ENCODE measurements at places on chromosomes 16 and 17.
A peak's percentile ranks its signal among the peaks of the same experiment; 100 is the strongest.

DNA sequence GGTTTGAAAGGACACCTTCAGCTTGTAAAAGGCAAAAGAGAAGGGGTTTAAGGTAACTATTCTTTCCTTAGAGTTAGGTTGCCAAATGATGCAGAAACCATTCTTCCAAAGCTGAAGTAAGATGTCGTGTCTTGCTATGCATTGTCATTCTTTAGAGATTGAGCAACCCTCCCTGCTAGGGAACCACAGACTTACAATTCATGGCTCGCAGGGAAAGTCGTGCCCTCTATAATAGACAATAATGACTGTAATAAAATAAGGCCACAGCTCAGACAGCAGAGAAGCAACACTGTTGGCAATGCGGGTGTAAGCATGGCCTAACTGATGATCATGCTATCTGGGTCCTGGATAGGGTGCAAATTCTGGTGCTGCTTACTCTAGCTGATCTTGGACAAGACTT is 129.6 kb upstream of the CDH13 start:
- DNase-seq = no peak

DNA sequence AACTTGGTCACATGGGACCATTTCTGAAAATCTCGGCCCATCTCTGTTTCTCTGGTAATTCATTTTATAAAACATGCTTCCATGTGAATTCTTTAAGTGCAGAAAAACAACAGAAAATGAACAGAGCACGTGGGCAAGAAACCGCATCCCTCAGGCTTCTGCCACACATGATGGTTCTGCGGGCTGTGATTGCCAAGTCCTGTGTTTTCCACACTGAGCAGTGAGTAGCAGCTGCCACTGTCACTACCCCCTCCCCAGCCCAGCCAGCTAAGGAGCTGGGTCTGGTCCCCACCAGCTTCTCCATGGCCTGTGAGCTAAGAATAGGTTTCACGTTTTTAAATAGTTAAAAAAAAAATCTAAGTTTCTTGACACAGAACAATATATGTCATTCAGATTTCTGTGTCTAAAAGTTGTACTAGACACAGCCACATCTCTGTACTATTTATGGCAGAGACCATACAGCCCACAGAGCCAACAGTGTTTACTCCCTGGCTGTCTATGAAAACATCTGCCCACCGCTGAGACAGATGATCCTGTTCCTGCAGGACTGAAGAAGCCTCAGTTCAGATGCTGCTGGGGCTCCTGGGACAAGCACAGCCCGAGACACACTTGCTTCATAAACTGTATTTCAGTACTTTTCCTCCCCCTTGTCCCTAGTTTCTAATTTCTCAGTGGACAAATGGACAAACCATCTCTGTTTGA is 41.5 kb downstream of the USP22 start:
- no peak for DNase-seq

DNA sequence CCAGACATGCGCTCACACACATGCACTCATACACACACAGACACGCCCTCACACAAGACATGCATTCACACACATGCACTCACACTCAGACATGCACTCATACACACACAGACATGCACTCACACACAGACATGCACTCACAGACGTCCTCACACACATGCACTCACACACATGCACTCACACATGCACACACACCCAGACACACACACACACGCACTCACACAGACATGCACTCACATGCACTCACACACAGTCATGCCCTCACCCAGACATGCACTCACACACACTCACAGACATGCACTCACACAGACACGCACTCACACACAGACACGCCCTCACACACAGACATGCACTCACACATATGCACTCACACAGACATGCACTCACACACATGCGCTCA is 2.1 kb upstream of the ZNF469 start:
- DNase-seq = no peak

DNA sequence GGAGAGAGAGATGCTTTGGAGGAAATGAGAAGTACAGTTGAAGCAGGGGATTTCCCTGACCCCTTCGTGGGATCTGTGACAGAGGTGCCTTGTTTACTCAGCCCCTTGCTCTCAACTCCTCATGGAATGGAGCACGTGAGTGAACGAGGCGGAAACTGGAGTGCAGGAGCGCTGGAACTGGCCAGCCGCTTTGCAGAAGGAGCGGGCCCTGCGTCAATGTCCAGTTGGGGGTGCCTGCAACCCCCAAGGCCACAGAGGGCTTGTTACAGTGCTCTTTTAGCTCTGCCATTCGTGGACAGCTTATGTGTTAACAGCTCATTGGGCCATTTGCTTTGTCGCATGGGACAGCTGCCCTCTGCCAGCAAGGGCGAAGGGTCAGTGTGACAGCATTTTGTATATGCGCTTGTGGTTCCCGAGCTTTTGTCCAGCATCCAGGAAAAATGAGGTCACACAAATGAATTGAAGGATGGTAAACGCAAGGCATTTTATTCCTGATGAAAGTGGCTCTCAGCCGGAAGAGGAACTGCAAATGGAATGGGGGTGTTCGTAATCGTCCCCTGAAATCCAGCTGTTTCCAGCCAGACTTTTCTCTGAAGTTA is 1395.1 kb downstream of the CDH8 start:
- no peak for DNase-seq

DNA sequence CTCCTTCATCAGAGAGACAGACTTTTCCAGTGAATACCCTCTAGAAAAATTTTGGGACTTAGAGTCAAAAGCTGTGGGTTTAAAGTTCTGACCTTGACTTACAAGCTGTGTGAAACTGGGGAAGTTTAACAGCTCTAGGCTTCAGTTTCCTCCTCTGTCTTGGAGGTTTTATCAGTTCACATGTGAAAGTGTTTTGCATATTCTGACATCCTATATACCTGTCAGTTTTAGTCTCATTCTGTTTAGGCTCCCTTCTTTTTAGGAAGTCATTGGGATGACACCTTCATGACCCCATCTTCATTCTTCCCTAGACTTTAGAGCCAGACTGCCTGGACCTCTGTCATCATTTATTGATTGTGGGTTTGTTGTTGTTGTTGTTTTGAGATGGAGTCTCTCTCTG is 44.4 kb downstream of the YPEL2 start:
- no peak for DNase-seq

DNA sequence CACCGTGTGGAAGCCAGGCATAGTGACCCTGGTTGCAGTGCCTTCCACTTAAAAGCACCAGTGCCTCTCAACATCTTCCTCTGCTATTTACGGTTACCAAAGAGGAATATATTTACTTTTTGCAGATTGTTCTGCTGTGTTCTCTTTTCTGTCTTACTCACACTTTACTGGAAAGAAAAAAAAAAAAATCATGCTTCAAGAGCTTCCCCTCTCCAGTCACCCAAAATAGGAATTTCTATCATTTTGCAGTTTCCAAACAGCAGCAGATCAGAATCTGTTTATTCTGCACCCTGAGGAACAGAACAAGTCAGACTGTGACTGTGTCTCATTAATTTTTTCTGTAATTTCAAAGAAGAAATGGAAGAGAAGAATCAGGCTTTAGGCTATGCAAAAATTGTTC is 96.1 kb downstream of the KCNJ2 start:
- no peak for DNase-seq

GRCh38 chr17:55634702-55635101 is 88.0 kb downstream of the TMEM100 start:
- no peak for DNase-seq

DNA sequence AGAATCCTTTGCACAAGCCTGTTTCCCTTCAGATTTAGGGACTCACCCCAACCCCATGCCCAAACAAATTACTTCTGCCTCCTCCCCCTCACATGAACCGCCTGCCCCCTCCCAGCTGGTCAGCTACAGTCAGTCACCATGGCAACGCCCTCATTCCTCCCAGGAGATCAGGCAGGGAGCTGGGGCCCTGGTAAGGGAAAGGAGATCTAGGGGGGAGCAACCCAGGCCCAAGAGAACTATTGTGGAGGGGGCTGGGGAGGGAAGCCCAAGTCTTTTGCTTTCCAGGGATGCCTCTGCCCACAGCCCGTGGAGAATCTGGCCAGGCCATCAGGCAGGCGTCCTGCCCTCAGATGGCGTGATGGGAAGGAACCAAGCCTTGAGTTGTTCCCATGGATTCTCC is 2.8 kb downstream of the FAM171A2 start:
- peak; percentile 62 for DNase-seq

DNA sequence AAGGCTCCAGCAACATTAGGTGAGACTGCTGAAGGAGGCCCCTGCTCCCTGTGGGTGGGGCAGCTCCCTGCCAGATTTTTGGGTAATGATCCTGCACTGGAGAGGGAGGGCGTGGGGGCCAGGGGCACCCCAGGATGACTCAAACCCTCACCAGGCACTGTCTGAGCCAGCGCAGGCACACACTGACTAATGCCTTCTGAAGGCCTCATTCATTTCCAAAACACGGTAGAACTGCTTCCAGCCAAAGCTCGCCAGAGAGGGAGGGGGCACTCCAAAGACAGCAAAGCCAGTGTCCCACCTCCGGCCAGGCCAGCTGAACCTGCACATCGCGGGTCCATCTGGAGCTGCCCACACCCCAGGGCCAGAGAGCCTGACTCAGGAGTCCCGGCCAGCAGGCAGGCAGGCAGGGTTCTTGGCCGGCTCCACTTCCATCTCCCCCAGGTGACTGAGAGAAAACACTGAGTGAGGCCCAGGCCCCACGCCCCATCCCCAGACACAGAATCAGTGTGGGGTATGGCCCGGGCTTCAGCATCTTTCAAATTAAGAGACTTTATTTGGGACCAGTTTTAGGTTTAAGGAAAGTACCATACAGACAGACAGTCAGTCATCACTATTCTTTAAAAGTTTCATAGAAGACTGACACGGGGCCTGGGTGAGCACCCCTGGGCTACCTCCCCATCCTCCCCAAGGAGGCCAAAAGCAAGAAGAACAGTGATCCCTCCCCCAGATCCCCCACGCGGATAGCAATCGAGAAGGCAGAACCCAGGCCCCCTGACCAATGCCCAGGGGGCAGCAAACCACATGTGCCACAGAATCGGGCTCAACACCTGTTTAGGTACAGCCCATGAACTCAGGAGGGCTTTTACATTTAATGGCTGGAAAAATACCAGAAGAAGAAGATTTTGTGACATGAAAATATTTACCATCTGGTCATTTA is 2.3 kb downstream of the PIEZO1 start:
- peak; percentile 79 for DNase-seq

GRCh38 chr17:48215583-48216139 is 108.1 kb downstream of the SNX11 start:
- peak; percentile 65 for DNase-seq

- peak; percentile 61 for DNase-seq
These were observed 220.1 kb downstream of the FOXL1 start for GRCh38 chr16:86798247-86799041.

DNA sequence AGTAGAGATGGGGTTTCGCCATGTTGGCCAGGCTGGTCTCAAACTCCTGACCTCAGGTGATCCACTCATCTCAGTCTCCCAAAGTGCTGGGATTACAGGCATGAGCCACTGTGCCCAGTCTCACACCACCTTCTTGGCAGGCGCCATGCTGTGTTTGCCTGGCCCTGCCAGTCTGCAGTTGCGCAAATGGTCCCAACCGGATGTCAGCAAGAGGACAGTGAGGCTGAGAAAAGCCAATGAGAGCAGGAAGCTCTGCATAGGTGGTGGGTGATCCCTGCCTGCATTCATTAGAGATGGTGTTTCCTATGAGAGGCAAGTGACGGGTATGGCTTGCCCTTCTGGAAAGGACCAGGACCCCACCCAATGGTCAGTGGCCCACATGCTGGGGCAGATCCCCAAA is 59.3 kb downstream of the PECAM1 start:
- DNase-seq = no peak
